ENCODE measurements at places on chromosomes 2 and 18. TPM values are rescaled to one million over a fixed set of nuclear protein-coding genes. Genes with fewer than 3 reads are reported as not detected.

SLC9A4 gene
- polyA plus RNA-seq = not detected

C2orf66 gene
- polyA plus RNA-seq = 0.54 TPM

NEU4 gene
- 0.17 TPM for polyA plus RNA-seq

SF3B6 gene
- 120 TPM for polyA plus RNA-seq

ACOXL gene
- polyA plus RNA-seq = 9.0 TPM

GRCh38 chr18:45467945-45468344 is 147.3 kb upstream of the SLC14A2 start:
- DNase-seq = no peak

TYMS gene
- 150 TPM for polyA plus RNA-seq

DNA sequence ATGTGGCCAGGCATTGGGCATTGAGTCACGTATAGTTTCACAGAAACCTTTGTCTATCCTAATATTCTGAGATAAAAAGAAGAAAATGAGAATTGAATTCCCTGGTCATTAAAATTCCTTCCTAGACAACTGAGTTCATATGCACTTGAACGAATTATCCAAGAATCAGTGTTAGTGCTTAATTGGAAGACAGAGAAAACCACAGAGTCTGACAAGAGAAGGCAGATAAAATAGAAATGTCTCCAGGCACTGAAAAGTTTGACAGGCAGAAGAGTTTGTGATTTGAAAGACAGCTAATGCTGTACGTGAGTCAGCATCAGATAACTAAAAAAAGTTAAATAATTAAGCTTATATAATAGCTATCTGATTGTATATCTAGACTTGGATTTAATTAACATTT is 47.7 kb upstream of the TRIB2 start:
- no peak for DNase-seq

- no peak for DNase-seq
These were observed 74.8 kb downstream of the CHST9 start for GRCh38 chr18:27110319-27110718.
